ENCODE measurements at places on chromosomes 16 and 17.

DNA sequence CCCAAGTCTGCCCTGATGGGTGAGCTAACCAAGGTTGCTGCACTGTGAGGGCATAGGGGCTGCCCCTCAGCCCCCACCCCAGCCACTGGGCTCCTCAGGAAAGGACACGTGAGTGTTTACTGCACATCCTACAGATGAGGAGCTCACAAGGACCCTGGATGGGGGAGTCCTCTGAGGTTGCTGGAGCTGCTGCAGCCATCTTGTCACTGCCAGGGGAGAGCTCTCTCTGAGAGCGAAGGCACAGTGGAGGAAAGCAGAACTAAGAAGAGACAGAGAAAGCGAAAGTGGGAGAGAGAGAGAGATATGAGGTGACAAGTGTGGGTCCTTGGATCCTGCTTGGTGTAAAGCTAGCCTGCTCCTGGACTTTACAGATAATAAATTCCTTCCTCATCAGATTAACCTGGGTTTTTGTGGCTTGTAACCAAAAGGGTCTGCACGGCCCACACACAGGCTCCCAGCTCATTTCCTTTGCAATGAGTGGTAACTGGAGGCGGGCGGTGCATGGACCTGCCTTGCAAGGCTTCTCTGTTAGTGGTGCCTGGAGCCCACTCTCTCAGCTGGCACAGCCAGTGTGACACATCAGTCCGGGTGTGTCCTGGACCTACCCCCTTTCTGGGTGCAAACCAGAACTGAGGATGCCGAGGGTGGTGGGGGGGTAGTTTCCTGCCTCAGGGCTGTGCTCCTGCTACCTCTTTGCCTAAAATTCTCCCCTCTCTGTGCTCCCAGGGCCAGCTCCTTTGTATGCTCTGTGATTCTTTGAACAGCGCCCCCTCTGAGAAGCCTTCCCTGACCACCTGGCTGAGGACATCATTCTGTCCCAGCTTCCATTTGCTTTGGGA lies 14.2 kb downstream of the SNX20 start:
- DNase-seq = no peak

DNA sequence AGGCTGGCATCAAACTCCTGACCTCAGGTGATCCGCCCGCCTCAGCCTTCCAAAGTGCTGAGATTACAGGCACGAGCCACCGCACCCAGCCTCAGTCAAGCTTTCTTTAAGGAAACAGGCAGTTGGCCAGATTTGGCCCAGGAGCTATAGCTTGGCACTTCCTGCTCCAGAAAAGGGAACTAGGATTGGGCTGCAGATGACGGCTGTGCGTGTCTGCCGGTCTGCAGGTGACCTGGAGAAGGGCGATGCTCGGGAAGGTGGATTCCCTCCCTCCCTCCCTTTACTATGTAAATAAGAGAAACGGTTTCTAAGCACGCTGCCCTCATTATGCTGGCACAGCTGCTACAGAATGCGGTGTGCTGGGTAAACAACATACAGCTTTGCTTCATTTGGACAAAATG lies 215.9 kb downstream of the RPTOR start:
- no peak for DNase-seq

- DNase-seq = no peak
These were observed 57.5 kb upstream of the DOC2B start for GRCh38 chr17:238964-239259.

DNA sequence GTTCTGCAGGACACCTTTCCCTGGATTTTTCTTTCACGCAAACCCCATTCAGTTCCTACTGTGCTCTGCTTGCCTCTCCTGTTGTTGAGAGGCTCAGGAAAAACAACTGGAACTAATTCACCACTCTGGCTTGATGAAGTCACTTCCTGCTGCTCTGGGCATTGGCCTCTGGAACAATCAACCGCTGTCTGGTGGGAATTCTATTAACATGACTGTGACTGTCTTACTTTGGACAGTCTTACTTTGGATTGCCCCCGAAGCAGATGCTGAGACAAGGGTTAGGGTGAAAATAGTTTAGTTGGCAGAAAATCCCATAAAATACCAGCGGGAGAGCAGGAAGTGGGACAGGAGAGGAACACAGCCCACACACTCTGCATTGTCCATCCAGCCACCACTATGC lies 90.0 kb upstream of the HSBP1 start:
- DNase-seq = no peak

GRCh38 chr17:29195465-29196081 lies 15.4 kb upstream of the MYO18A start:
- DNase-seq = no peak

DNA sequence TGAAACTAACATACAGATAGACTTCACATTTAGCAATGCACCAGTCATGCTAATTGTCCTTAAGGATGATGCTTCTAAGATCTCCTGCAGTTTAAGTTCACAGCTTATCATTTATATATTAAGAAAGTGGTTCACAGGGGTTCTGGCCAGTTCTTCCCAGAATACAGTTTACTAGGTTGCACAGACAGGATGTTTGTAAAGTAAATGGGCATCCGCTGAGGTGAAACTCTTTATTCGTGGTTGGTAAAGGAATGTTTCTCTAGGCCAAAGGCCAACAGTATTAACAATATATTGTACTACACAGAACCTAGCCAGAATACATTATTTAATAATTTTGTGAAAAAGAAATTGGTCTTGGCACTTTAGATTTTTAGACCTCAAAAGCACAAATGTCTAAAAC lies 1427.3 kb downstream of the CDH8 start:
- DNase-seq = no peak

GRCh38 chr16:22671301-22672076 lies 142.5 kb upstream of the HS3ST2 start:
- no peak for DNase-seq

Data from stimulated activated CD8-positive, alpha-beta memory T cell treated with anti-CD3 and anti-CD28 coated beads, Interleukin-15, amount 100 ng/mL, for 24 hours (primary cell).